NCI-H524 treated with DMSO at 0.1 percent for 48 hours (cell line): ENCODE measurements at places on chromosomes 13 and 19.
A peak's percentile ranks its signal among the peaks of the same experiment; 100 is the strongest.

GRCh38 chr13:77339408-77339807 is 12.5 kb upstream of the MYCBP2 start:
- no peak for DNase-seq

- DNase-seq, result no peak
Measured at GRCh38 chr13:21071015-21071414, 9.6 kb upstream of the LATS2 start.

GRCh38 chr13:48160606-48161278 is 65.8 kb upstream of the MED4 start:
- DNase-seq, result no peak

GRCh38 chr13:81986308-81986707 is 1645.4 kb upstream of the SPRY2 start:
- no peak for DNase-seq

DNA sequence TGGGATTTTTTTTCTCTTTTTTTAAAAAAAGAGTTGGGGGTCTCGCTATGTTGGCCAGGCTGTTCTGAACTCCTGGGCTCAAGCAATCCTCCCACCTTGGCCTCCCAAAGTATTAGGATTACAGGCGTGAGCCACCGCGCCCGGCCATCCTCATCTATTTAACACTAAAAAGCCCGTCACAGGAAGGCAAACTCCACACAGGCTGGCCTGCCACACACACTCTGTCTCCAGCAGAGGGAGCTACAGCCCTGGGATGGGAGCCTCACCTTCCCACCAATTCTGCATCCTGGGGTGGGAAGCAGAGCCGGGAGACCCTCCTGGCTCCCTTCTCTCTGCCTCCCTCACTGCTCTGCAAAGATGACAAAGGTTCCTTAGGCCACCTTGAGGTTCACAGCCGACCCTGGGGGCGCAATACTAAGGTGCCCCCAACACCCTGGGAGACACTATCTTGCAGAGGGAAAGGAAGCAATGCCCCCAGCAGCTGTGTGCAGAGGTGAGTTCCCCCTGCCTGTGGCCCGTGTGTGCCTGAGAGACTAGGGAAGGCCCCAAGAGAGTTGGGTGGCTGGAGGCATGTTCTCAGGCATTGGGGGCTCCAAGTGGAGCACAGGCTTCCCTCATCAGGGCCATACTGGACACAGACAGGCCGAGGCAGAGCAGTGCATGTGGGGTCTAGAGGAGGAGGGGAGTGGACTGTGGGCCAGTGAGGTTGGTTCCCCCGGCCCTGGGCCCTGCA is 27.4 kb upstream of the TIMM44 start:
- DNase-seq, result no peak

DNA sequence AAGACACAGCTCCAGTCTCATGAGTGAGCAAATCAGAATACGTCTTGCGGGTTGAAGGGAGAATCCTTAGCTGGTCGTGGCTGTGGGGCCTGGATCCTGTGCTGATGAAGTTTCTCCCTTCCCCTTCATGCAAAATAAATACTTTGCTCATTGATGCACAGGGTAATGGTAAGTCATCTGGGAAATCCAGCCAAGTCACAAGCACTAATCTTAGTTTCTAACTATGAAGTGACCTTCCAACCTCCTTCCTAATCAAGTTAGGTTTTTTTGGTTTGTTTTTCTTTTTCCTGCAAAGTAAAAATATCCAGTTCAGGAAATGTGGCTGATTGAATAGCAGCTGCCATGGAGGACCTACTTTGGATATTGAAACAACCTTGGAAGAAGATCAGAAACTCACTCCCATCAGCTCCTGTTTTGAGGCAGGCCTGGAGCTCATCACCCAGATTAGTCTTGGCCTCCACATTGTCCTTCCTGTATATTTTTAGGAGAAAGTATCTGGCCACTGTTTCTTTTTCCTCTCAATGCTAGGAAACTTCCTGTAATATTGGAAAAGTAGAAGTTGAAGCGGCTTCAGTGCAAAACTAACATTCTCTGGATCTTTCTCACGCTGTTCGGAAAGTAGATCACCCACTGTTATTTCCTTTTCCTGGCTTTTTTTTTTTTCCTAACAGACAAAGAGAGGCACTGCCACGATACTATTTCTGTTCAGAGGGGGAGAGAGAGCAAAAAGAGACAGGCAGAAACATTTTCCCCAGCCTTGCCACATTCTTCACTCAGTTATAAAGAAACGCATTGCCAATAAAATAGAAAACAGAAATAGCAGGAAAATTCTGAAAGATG is 12.3 kb upstream of the ARL11 start:
- no peak for DNase-seq

DNA sequence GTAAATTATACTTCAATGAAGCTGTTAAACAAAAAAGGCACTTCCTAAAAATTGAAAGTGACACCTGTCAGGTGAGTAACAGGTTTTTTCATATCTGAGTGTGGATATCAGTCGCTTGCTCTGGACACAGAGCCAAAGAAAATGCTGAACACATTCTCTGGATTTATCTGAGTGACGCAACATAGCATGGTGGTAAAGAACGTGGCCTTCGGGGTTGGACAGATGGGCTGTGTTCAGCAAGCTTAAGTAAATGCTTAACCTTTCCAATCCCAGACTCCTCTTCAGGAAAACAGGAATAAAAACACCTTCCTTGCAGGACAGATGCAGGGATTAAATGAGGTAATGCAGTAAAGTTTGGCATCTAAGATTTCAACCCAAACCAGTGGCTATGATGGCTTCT is 132.0 kb downstream of the FOXO1 start:
- no peak for DNase-seq

GRCh38 chr13:110234532-110234931 is 72.4 kb downstream of the COL4A1 start:
- DNase-seq, result no peak

GRCh38 chr19:752652-753517 is 2.0 kb downstream of the MISP start:
- no peak for DNase-seq

DNA sequence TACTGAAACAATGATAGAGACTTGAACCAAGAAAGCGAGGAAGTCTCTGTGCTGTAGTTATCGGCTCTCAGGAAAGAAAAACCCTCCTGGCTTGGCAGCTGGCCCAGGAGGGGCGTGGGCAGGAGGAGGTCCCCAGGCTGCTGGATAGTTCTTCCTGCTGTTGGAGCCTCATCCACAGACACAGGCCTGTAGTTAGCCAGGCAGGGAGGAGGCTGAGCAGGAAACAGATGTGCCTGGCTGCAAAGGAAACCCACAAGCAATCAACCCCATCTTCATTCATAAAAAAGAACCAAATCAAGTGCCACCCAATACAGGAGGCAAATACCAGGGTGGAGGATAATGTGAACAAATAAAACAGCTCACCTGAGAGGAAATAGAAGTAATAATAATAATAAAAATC is 86.2 kb downstream of the IRS2 start:
- DNase-seq, result peak; percentile 33

DNA sequence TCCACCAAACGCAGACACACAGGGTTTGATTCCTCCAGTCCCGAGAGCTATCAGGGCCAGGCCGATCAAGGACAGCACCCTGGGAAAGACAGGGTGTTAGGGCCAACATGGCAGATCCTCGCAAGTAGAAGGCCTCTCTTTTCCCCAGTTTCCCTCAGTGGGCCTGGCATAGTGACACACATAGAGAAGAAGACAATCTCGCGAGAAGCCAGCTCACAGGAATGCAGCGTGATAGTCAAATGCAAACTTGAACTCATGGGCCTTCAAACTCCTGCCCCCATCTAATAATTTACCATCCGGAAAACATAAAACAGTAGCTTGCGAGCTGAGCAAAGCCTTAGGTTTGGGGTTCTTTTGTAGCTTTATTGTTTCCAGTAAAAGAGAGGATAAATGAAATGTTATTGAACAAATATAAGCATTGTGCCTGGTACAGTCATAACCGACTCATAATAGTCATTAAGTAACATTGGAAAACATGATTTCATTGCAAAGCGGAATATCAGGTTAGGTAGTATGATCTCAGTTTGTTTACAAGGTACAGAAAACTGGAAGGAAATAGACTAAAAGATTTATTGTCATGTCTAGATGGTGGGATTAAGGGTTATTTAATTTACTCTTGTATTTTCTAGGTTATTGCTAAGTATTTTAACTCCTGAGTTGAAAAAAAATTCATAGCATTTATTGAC is 30.5 kb downstream of the SLC15A1 start:
- DNase-seq, result no peak

DNA sequence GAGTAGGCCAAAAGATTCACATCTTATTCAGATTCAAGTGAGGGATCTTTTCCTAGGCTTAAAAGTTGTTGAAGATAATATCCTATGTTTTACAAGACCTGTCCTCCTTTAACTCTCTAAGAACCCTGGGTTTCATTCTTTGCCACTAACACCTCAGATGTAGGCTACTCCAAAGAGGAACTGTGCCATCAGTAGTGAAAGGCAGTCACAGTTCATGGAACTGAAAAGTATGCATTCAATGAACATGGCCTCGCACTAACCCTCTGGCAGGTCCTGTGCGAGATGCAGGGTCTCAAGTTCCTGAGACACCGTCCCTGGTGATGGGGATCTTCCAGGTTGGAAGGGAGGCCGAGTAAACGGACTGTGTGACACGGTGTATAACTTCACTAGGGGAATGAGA is 4.3 kb downstream of the LGALS14 start:
- no peak for DNase-seq

- DNase-seq, result no peak
Measured at GRCh38 chr13:112187527-112188297, 120.8 kb downstream of the SOX1 start.

- DNase-seq, result no peak
Measured at GRCh38 chr19:33502521-33502920, 19.1 kb downstream of the PEPD start.

DNA sequence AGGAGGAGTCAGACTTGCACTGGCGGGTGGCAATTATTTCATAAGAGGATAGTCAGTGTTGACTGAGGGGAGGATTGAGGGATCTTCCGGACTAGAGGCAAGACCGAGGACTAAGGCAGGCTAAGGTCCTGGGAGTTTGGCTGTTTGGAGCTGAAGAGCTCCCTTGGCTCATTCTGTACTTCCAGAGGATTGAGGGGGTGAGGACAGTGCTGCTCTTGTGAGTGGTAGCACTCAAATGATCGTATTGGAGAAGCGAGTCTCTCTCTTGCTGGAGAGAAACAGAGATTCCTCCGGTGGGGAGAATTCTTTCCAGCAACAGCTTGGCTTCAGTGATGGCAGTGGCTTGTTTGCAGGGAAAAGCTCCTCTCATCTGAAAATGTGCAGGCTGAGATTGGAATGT is 47.1 kb downstream of the ING1 start:
- DNase-seq, result no peak

- DNase-seq, result no peak
Measured at GRCh38 chr19:54100561-54100960, at the start of gene OSCAR. OSCAR (minus strand) TSS chr19:54100803; CDS start chr19:54100792, 11 bp downstream.

DNA sequence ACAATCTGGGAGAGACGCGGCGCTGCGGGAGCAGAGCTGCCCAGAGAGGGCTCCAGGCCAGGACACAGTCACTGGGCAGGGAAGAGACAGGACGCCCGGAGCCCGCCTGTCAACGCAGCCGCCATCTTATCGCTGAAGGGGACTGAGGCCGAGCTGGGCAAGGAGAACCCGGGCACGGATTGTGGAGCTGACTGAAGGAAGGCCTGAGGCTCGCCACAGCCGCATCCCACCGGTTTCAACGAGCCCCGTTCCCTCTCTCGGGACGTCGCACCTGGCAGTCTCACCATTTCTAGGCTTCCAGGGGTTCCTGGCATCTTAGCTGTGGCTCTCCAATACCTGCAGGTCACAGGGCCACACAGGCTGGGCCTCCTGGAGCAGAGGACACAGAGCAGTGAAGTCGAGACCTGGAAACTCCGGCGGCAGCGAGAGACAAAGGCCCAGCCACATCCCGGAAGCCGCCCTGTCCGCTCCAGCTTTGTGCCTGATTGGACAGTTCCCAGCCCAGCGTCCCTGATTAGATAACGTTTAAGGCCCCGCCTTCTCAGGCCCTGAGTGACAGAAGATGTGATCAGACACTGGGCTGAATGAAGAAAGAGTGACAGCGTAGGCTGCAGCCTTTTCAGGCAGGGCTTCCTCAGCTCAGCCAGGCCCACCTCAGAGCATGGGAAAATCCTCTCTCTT is at the start of gene ZNF91:
Gene ZNF91 (minus strand): TSS at position 431 of the 681 bp plus-strand sequence. CDS start 117 bp downstream, at position 314.
- peak; percentile 68 for DNase-seq

GRCh38 chr19:7482584-7483439 is 6.0 kb downstream of the PEX11G start:
- no peak for DNase-seq

DNA sequence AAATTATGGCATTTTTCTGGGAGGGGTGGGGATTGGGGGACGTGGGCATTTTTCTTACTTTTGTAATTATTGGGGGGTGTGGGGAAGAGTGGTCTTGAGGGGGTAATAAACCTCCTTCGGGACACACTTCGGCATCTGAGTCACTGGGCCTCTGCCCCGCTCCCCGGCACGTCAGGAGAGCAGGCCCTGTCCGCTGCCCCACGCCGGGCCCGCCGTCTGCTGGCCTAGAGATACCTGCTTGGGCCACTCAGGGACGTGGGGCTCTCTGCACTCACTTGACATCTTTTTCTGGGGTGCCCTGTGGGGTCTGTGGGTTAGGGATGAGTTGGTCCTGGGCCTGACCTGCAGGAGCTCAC is 3.5 kb upstream of the FTL start:
- DNase-seq, result no peak

- no peak for DNase-seq
Measured at GRCh38 chr13:93515267-93515666, 288.7 kb downstream of the GPC6 start.

DNA sequence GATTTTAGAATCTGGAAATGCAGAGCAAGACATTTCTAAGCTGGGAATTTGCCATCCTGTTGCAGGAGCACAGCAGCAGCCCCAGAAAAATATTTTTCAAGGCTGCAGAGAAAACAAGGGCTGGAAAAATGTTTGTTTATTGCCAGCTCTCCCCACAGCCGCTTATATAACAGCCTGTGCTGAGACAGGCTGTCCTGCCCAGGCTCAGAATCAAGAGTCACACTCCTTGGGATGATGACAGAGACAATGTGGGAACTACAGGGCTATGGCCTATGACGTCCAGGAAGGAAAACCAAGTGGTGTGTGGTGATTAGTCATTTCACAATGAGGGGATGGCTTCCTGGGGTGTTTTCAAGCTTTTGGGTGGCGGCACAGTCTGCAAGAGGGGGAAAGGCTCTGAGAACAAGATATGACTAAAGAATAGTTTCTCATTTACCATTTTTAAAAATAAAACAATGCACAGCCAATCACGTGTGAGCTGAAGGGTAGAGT is 136.3 kb upstream of the SERP2 start:
- DNase-seq, result no peak

DNA sequence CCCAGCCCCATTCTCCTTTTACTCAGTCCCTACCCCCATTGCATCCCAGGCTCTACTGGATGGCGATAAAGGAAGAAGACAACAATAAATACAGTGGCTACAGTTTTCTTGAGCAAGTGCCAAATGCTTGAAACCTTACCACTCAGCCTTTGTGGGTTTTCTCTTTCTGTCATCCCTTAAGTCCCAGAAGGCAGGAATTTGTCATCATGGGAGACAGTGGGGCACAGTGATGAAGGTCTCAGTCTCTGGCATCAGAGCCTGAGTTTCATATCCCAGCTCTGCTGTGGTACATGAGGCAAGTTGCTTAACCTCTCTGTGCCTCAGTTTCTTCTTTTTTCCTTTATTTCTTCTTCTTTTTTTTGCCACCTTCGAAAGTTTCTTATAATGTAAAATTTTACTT is 5.1 kb upstream of the COMP start:
- DNase-seq, result no peak
